Spleen (tissue), 13 donors: ENCODE measurements at places on chromosomes 13 and 19. TPM values are rescaled to one million over a fixed set of nuclear protein-coding genes. Genes with fewer than 3 reads are reported as not detected.

ZNF600 gene
- 22.4 TPM for total RNA-seq

ALOX5AP gene
- 268 TPM for total RNA-seq

DNA sequence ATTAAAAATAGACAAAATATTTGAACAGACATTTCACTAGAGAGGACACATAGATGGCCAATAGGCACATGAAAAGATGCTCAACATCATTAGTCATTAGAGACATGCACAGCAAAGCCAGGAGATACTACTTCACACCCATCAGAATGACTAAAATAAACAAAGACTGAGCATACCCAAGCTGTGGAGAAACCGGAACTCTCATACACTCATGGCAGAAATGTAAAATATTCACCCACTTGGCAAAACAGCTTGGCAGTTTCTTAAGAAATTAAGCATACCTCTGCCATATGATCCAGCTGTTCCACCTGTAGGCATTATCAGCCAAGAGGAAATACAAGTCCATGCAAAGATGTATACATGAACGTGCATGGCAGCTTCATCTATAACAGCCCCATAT lies 213.4 kb downstream of the TSHZ3 start:
- no peak for DNase-seq

DNA sequence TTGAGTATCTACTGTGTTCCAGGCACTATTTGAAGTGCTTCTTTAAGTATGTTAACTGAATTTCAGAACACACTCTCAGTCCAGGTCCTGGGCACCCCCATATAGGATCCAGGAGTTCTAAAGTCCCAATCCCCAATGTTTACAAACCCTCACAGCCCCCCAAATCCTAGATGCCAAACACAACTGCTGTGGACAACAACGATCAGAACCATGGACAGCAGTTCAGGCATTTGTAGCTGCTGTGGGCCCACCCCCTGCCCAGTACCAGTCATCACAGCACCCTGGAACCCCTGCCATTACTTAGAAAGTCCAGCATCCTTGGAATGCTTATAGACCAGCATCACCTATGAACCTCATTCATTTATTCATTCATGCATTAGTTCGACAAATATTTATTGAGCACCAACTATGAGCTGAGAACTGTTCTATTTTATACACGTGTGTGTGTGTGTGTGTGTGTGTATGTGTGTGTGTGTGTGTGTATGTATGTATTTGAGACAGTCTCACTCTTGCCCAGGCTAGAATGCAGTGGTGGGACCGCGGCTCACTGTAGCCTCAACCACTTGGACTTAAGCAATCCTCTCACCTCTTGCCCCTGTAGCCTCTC lies 19.3 kb upstream of the SDHAF1 start:
- no peak for DNase-seq

DNA sequence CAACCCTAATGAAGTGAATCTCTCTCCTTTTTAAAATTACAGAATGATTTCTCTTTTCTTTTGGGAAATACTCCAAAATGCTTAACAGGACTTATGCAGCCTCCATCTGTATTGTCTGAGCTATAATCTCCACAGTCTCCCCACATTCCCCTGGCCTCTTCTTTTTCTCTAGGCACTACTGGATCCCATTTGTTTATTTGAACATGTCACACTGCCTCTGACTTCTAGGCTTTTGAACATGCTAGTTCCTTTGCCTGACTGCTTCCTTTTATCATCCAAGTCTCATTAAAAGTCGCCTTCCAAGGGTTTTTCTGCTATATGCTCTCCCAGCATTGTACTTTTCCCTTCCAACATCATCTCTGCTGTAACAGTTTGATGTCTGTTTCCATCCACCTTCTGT lies 548.7 kb downstream of the PCDH9 start:
- no peak for DNase-seq

- no peak for DNase-seq
Observed at GRCh38 chr13:94318418-94318817, 161.1 kb downstream of the DCT start.
